NCI-H748 treated with DMSO at 0.1 percent for 48 hours (cell line): ENCODE measurements at places on chromosomes 7 and 10.

DNA sequence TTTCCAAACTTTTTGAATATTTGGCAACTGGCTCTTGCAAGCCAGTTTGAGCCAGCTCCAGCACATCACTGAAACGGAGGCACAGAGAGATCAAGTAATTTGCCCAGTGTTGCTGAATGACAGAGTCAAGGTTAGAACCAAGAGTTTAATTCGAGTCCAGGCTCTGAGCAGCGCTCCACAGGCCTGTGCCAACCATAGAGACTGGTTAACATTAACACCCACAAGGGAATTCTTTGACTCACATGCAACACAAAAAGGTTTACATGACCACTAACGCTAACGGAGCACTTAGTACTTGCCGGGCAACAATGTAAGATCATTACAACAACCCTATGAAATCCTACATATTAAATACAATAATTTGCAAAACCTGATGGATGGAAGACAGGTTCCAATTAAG lies 1.5 kb downstream of the RGS10 start:
- DNase-seq: no peak

DNA sequence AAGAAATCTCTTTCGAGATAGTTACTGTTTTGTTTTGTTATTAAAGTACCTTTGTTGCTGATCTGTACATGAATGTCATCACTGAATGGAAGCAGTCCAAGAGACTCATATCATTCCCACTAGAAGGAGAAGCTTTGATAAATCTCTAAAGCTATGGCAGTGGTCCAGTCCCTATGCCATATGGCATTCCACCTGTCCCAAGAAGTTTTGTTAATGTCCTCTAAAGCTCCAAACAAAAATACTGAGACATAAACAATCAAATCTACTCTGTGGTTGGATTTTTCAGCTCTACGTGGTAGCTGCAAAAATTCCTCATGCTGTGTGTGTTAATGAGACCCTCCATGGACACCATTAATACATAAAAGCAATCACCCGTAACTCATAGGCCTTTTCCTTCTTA lies 94.1 kb downstream of the LRRN3 start:
- DNase-seq: no peak

- DNase-seq: no peak
These were observed 10.4 kb downstream of the JCAD start for GRCh38 chr10:30048768-30049517.

- DNase-seq: no peak
These were observed 147.4 kb upstream of the GPR26 start for GRCh38 chr10:123518765-123519164.

DNA sequence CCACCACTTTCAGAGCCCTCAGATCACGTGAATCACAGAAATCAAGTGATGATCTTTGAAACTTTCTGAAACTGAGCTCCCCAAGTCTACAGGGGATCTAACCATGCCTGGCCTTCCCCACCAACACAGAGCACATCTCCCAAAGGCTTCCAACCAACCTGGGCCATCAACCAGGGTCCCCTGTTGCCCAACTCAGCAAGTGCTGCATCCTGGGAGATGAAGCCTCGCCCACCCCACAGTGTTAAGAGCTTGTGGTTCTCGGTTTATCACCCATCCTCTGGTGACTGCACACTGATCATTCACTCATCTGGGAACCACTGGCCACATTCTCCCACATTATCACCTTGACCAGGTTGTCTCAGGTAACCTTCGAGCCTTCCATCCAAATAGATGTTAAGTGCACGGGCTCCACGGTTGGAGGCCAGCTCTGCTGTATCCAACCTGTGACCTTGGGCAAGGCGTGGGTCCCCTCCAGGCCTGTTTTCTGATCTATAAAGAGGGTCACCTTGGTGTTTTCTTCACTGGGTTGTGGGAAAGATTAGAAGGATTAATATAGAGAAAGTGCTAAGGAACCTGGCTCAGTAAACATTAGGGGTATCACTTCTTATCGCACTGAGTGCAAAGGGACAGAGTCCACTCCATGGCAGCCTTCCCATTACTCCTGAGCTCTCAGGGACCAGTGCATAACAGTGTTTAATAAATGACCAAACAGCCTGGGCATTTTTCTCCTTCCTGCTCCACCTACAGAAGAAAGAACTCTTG lies 3.6 kb downstream of the ZNF488 start:
- no peak for DNase-seq

DNA sequence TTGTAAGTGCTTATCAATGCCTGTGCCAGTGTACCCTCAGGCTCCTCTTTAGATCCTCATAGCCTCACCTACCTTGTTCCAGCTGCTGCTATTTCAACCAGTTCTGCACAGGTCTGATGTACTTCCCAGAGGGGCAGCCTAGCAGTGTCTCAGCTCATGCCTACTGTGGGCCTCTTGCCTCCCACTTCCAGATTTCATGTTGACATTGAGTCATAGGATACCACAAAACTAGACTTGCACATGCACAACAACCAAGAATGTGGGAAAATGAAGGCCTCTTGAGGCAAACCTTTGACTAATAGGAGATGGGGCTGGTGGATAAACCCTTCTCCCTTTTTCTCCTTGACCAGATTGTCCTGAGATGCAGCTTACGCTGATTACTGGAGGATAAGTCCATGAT lies 31.0 kb downstream of the PON3 start:
- no peak for DNase-seq

- no peak for DNase-seq
These were observed 104.9 kb upstream of the FAM180A start for GRCh38 chr7:135853499-135853898.

DNA sequence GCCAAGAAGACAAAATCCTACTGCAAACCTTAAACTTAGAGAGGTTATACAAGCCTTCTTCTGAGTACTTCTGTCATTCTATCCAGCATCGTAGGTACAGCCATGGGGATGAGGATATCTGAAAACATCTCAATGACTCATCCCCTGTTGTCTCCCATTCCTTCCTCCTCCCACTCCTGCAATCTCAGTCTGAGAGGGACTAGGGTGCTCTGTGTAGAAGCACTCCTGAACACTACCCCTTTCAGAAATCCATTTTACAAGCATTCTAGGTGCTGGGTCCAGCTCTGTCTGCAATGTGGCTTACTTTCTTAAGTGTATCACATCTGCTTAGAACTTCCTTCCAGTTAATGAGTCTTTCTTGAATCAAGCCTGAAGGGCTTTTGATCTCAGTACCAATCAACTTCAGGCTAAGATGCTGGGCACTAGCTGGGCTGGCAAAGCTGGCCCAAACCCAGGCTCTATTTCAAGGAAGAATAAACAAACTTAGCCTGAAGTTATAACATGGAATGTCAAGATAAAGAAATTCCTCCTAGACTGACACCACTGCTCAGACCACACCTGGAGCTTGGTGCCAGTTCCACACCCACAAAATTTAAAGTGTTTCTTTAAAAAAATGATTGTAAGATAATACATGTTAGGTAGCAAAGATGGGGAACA lies 270.3 kb upstream of the AOAH start:
- DNase-seq: no peak

DNA sequence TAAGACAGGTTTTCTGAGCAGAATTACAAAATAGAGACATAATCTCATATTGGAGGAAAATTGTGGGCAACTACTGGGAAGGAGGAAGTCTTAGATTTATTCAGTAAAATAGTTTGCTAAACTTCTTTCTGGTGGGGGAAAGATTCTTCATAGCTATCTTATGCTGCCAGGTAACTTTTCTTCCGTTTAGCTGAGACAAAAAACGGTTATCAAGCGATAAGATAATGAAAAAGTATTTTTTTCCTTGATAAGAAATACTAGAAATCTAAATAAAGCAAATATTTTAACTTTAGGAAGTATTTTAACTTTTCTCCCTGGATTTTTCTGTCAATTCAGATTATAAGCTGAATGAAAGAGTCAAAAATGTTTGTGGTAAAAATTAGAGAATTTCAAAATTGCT lies 52.3 kb downstream of the JMJD1C start:
- no peak for DNase-seq

DNA sequence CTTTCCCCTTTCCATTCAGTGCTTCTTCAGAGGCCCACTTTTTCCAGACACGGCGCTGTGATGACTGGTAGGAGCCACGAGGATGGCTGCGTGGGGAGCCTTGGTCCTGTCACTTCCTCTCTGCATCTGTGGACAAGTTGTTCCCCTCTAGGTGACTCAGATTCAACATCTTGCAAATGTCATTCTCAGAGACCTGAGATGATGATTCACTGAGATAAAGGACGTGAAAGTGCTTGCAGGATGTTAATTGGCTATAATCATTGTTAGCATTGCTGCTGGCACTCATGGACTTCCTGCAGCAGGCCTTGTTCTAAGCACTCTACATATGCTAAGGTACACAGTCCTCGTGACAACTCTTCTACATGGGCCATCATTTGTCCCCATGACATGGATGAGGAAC lies 489.8 kb upstream of the ZMIZ1 start:
- DNase-seq: no peak

DNA sequence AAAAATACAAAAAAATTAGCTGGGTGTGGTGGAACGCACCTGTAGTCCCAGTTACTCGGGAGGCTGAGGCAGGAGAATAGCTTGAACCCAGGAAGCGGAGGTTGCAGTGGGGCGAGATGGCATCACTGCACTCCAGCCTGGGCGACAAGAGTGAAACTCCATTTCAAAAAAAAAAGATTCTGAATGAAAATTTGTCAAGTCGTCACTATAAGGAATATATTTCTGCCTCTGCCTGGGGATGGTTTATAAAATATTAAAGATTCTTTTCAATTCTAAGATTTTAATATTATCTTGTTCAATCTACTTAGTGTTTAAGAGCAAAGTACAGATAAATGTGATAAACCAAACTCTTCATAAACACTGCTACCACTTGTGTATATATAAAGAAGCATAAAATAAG lies 147.3 kb downstream of the NRBF2 start:
- DNase-seq: no peak

DNA sequence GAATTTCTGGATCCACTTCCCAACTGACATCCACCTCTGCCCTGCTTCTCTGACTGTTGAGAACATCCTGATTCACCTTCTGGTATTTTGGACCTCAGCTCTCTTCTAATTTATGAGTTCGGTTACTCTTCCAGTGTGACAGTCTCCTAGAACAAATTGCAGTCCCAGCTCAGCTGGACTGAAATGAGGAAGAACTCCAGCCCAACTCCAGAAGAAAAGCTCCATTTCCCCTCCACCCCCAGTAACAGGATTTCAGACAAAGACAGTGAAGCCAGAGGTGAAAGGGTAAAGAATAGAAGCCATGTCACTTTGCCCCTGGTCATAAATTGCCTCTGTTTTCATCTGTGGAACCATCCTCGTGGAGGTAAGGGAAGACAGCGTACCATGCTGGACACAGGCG lies 26.2 kb upstream of the INHBA start:
- DNase-seq: no peak

DNA sequence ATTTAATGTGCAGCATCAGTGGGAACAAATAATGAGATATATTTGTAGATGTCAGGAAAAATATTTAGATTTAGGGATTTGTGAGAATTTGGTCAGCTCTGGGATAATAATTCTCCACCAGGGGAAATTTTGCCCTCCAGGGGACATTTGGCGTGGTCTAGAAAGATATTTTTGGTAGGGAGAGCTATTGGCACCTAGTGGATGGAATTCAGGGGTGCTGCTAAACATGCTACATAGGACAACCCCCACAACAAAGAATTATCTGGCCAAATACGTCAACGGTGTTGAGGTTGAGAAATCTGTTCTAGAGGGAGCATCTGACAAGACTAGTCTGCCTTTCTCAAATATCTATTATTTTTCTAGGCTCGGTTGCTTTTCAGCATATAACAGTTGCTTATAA lies 2.1 kb downstream of the ADK start:
- no peak for DNase-seq

DNA sequence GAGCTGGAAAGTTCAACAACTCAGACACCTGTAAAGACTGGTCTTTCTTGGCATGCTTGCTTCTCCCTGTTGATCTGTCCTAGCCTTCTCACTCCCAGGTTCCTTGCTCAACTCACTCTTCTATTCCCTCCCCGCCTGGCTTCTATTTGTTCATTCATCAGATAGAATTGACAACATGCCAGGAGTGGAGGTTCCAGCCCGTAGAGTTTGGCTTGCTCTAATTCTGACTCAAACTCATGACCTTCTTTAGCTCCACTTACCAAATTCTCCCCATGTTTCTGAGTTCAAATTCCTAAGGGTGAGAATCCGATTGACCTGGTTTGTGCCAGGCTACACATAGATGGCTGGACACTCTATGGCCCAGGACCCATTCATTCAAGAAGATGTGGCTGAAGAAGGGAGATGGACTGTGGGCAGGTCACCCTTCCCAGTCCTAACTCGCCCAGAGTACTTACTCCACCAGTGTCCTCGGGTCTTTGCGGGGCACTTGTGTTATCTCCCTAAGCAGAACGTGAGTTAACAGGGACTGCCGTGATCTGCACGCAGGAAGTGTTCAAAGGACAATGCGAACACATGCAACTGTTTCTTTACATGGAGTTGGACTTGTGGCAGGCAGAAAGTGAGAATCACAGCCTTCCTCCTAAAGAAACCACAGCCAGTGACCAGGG lies 4.0 kb upstream of the TMEM236 start:
- no peak for DNase-seq

DNA sequence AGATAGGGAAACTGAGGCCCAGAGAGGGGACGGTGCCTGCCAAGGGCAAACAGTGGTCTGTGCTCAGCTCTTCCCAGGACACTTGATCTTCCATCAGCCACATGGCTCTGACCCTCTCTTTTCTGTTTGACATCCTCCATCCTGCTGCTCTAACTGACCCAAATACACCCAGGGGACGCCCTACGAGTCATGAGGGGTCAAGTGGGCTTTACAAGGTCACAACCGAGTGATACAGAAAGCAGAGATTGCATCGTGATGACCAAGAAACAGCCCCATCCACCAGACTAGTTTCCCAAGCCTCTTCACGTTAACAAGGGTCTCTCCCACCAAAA lies 131.2 kb upstream of the UNC5B start:
- DNase-seq: no peak

DNA sequence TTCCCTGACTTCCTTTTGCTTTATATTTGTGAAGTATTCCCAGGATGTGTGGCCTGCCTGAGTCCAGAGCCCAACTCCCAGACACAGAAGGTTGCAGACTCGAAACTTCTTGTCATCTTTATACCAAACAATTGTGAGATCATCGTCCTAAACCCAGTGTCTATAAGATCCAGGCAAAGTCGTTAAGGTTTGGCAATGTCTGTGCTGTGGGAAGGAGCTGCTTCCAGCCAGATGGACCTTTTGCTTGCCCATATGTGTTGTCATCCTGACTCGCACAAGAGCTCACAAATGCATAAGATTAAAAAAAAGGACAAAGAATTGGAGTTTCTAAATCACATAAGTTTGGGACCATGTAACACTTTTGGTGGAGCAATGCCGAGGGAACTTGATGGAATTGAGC lies 37.0 kb downstream of the WNT2 start:
- no peak for DNase-seq

DNA sequence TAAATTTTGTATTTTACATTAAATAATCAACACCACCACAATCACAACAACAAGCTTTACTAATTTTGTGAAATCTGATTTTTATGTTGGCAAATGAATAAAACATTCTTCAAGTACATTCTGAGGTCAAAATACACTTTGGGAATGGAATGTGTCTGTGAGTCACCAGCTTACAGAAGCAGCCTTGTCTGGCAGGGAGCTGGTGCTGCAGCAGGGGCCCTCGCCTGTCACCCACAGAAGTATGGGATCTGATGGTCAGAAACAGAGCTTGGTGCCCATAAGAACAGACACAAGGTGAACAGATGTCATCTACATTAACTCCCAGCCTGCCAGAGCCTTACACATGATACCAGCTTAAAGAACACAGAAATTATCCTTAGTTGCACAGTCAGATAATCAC lies 496.9 kb downstream of the CCSER2 start:
- DNase-seq: no peak
